ENCODE measurements at places on chromosomes 3 and 15.

GRCh38 chr3:150292891-150293290 is 115.2 kb upstream of the TSC22D2 start:
- DNase-seq, result peak; percentile 93

GRCh38 chr3:156674911-156675829 is 780 bp downstream of the TIPARP start:
- no peak for DNase-seq

GRCh38 chr3:98056035-98056434 is 20.9 kb upstream of the GABRR3 start:
- DNase-seq, result no peak

DNA sequence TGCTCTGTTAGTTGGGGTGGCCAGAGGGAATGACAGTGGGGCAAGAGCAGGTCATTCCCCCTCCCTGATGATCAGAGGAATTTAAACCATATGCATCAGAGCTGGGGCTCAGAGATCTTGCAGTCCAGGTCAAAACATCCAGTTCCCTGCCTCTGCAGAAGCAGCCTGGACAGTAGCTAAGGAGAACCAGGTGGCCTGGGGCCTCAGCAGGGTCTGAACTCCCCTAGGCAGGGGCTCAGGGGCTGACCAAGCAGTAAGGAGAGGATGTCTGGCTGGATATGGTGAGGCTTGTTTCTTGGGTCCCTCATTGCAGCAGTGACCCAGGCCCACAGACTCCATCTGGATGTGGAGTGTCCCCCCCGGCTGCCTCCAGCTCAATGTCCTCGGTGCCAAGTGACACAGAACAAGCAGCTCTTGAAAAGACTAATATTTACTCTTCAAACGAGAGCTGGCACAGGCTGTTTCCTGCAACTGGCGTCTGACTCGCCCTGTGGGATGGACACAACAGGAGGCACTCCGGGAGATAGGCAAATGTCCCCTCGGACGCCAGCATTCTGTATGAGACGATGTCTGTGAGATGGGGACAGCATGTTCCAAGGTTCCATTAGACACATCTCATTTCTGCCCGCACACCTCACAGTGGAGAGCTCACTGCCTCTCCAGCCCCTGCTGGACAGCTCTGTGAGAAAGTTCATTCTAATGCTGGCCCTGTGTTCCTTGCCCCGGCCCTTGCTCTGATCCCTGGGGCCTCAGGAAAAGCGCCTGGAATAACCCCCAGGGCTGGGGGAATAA is 37.1 kb downstream of the SEC22C start:
- DNase-seq, result no peak

DNA sequence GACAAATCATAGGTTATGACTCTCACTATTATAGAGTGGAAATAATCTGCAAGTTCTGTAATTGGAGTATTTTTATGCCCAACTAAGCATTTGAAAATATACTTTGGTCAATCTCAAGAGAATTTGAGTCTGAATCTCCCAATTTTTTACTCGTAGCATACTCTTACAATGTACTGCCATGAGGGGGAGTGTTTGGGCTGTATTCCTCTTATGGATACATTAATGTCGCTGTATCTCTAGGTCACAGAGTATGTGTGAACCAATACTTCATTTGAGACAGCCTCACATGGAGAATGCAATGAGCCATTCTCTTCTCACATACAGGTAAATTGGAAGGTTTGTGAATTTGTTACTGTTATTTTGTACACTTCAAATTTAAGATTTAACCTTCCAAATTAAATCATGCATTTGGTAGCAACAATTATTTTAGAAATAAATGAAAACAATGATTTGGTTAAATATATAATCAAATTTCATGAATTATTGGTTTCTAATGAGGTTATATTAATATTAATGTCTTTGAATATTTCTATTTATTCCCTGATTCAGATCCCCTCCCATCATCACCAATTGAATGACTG is 5.5 kb upstream of the CD200 start:
- no peak for DNase-seq

DNA sequence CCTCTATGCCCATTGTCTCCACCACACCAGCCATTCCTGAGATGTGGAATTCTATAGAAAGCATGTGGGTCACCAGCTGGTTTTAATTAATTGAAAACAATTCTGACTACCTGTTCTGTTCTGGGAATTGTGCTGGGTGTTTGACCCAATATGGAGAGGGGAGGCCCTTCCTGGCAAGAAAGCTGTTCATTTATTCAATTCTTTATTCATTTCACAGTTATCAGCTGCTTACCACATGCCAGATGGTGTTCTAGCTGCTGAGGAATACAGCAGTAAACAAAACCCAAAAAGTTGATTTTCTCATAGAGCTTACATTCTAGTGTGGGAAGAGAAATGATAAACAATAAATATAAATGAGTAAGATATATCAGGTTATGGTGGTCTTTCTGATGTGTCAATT is 296.1 kb upstream of the RASGRP1 start:
- DNase-seq, result no peak

DNA sequence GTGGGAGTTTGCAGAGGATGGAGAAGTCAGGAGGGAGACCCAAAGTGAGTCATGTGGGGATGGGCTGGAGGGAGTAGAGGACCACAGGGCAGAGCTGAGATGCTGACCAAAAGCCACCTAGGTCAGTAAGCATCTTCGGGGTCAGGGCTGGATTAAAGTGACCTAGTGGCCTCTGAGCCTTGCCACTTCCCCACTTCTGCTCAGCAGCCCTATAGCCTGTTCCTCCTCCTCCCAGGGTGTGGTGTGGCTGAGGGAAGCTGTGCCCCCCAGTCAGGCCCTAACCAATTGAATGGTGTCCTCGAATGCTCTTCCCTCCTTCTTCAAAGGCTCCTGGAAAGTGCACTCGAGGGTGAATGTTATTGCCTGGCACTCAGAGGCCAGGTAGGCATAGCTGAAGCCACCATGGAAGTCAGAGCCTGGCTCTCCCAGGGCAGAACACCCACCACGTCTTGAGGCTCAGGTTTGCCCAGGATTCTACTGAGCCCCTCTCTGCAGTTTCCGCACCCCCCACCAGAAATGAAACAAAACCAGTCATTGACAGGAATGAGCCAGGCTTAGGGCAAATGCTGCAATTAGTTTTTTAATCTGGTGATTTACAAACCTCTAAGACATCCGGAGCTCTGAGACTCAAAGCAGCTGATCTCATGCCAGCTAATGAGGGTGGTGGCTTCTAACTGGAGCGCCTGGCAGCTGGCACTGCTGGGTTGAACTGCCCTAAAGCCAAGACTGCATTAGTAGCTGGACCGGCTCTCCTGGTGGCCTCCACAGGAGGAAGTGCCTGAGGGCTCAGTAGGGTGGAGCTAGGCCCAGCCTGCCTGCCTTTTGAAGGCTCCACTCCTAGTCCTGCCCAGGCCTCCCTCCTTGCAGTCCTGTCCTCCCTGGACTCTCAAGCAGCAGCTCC is 26.0 kb upstream of the VIPR1 start:
- no peak for DNase-seq

GRCh38 chr15:75069301-75069925 is 46.0 kb downstream of the PPCDC start:
- no peak for DNase-seq

- no peak for DNase-seq
These were observed 71.0 kb downstream of the ADAMTS7 start for GRCh38 chr15:78739996-78740903.

- no peak for DNase-seq
These were observed 57.7 kb downstream of the FEM1B start for GRCh38 chr15:68335251-68335650.

- peak; percentile 26 for DNase-seq
These were observed 25.9 kb downstream of the ACP3 start for GRCh38 chr3:132343018-132343612.

DNA sequence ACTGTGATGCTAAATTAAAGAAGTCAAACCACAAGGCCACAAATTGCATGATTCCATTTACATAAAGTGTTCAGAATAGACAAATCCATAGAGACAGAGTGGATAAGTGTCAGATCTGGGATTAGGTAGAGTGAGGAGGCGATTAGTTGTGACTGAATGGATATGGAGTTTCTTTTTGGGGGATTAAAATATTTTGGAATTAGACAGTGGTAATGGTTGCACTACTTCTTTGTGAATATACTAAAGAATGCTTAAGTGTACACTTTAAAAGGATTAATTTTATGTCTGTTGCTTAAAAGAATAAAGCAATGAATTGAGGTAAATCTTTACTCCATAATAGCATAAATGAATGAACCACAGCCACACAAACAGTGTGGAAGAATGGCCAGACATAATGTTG is 175.5 kb upstream of the CADM2 start:
- DNase-seq, result no peak

DNA sequence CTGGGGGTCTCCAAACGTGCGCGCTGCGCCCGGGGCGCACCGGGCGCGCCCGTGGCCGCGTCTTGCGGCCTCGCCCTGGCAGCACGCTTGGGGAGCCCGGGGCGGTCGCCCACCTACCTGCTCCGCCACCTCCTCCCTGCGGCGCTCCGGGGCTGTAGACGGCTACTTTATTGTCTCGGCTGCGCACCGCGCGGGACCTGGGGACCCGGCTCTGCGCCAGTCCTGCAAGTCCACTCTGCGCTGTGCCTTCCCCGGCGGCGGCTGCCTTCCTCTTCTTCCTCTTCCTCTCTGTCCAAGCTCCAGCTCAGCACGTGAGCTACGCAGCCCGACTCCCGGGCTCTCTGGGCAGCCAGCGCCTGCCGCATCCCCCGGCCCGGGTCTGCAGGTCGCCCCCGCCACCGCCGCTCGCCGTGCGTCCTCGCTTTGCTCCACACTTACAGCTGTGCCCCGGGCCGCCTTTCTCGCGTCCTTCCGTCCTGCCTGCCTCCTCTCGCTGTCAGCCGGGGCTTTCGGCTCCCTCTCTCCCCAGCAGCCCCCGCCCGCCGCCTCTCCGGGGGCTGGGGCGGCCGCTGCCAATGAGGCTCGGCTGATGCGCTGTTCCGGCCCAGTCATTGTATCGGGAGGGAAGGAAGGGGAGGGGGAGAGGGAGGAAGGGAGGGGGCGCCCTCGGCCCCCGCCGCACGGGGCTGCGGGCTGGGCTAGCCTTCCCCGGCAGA is 156.4 kb upstream of the FRMD4B start:
- no peak for DNase-seq

DNA sequence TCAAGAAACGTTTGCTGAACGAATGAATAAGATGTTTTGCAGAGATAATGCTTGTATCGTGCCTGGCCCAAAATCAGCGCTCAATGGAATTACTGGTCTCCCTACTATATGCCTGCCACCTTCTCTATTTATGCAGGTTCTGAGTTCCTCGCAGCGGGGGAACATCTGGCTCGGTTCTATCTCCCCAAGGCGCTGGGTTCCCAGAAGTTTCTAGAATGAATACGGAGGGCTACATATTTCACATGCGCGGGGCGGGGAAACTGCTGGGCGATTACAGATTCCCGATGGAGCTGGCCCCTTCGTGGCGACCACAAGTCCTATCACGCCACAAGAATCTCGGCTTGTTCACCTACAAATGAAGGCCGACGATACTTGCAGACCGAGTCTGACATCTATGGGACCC is 411 bp upstream of the EIF2B5 start:
- no peak for DNase-seq

GRCh38 chr3:42505849-42506410 is 3.5 kb downstream of the VIPR1 start:
- no peak for DNase-seq

GRCh38 chr3:38542401-38543298 is 46.5 kb downstream of the EXOG start:
- DNase-seq, result no peak

GRCh38 chr3:128936341-128936740 is 56.9 kb downstream of the ACAD9 start:
- no peak for DNase-seq

DNA sequence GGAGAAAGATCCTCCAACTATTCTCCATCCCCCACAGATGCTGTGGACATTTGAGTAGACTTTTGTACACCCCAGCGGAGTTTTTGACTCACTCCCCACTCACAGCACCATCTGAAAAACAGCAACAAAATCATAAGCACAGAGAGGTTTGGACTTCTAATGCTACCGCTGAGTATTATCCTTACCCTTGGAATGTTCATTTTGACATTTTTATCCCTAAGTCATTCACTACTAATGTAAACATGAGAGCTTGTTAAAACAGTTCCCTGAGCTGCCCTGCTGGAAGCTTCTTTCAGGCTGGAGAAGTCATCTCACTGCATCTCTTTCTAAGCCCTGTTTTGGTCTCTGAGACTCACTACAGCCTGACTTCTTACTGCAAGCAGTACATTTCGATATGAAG is 1045.9 kb downstream of the MCTP2 start:
- peak; percentile 83 for DNase-seq

GRCh38 chr3:168622795-168623194 is 527.1 kb upstream of the GOLIM4 start:
- no peak for DNase-seq

DNA sequence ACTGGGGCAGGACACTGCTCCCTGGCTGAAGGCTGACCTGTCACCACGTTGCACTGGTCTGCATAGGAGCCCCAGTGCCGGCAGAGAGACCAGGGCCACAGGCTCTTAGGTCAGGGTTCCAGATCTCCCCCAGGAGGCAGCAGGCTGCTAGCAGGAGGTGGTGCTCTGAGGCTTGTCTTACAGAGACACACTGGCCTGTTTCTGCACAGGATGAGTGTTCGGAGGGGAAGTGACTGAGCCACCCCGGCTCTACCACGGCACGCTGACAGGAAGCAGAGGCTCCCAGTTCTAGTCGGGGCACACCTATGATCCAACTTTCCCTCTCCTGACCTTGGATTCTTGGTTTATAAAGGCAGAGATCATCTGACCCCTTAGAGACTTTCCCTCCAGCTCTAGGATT is 8.6 kb downstream of the FBXL22 start:
- no peak for DNase-seq

DNA sequence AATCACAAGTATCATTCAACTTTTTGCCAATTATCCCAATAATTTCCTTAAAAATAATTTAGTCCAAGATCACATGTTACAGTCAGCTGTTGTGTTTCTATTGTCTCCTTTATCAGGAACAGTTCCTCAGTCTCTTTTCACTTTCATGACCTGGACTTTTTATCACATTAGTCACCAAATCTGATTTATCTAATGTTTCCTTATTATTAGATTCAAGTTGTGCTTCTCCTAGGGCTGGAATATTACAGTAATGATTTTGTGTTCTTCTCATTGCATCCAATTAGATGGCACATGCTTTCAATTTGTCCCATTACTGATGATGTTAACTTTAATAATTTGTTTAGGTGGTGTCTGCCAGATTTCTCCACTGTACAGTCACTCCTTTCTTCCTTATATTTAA is 66.3 kb upstream of the DCBLD2 start:
- no peak for DNase-seq

GRCh38 chr3:16181361-16181760 is 6.9 kb downstream of the GALNT15 start:
- no peak for DNase-seq

DNA sequence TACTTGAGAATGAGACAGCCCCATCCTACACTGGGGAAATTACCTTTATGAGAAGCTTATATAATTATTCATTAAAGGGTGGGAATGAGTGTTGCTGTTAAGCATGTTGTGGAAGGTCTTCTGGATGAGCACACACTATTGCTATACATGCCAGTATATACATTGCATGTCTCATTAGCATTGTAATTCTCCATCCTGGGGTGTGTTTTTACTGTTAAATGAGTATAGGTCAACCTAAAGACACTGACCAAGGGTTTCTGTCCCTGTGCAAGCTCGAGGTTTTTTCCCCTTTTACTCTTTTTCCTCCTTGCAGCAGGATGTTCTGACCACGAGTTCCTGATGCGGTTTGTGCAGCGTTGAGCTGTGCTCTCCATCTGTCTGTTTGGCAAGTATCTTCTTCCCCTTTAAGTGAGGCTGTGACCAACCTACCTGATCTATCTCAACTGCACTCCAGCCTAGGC is 7.2 kb upstream of the IVD start:
- no peak for DNase-seq

- no peak for DNase-seq
These were observed 9.4 kb upstream of the COPG1 start for GRCh38 chr3:129239991-129240390.

All from non-pigmented ciliary epithelial cell (primary cell).